ENCODE measurements at places on chromosomes 5 and 9.

DNA sequence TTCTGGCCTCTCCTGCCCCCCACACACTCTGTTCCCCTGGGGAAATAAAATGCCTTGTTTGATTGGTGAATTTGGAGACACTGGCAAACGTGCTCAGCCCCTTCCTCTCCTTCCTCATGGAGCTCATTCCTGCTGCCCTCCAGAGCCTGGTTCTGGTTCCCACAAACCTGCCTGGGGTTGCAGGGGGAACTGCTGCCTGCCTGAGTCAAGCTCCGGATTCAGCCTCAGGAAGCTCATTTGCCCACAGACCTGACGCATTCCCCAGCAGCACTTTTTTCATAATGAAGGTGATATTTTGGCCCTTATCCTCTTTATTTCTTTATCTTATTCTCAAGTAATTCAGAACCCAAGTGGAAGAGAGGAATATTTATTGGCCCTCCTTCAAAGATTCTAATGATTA lies 140.5 kb downstream of the TTLL11 start:
- DNase-seq, result no peak

DNA sequence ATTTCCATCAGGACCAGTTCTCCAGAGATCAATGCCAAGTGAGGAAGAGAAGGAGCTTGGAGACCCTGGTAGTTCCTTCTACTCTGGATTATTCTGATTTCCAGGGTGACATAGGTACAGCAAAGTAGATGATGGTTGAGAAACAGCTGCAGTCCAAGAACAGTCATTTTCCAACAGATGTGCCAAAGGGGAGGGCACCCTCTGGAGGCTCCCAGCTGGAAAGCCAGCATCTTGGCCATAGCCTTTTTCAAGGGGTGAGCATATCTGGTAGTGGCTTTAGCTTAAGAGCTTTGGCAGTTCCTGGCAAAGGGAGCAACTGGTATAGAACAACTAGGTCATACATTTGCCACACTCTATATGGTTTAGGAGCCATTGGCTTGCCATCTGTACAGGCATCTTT lies 492.7 kb downstream of the RASEF start:
- no peak for DNase-seq

DNA sequence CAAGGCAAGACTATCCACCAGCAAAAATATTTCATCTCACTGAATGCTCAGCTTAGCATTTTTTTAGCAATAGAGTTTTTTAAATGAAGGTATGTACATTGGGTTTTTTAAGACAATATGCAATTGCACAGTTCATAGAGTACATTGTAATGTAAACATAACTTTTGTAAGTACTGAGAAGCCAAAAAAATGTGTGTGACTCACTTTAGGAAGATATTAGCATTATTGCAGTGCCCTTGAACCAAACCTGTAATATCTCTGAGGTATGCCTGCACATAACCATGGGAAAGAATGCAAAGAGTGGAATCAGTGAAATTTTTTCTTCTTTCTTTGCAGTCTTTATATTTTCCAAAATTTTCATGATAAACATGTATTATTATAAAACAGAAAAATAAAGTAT lies 1533.3 kb upstream of the WWC1 start:
- no peak for DNase-seq

DNA sequence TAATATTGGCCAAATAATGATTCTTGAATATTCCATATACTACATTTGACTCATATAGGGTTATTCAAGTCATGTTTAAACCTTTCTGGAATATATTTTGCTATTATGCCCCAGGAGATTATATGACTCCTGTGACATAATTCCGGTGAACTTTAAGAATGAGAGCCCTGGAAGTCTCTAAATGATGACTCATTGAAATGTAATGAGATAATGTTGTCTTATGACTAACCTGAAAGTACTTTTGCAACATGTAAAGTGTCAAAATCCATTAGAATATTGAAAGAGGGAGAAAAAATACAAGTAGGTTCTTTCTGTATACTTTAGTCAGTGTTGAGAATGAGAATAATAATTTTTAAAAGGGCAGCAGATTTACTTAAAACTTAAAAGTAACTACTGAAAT lies 830.4 kb downstream of the MAT2B start:
- DNase-seq, result no peak

DNA sequence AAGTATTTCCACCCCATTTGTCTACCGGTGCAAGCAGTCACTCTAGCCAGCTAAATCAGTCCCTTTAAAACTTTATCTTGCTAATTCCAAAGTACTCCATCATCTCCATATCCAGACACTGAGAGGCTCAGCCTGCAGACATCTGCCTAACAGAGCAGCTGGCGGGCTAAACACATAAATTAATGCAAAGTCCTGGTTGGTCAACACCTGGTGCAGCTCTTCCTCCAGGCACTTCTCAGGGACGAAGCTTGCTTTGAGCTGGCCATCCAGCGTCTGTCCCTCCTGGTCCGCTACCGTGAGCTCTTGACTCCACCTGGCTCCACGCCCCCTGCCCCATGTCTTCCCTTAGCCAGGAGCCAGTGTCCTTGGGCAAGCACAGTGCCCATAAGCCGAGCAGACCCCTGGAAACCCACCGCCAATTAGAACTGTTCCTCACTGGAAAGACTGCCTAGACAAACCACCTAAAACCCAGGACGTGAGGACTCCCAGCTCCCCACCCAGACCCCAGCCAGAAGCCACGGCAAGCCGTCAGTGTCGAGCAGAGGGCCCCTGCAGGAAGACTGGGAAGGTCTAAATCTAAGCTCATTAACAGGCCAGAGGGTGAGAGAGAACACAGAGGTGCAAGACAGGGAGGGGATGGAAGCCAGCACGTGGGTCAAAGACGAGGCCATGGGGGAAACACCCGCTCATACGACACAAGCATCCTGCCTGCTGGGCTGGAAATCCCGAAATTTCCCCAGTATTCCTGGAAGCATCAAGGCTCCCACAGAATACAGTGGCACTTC lies 120.0 kb downstream of the COL23A1 start:
- DNase-seq, result no peak

DNA sequence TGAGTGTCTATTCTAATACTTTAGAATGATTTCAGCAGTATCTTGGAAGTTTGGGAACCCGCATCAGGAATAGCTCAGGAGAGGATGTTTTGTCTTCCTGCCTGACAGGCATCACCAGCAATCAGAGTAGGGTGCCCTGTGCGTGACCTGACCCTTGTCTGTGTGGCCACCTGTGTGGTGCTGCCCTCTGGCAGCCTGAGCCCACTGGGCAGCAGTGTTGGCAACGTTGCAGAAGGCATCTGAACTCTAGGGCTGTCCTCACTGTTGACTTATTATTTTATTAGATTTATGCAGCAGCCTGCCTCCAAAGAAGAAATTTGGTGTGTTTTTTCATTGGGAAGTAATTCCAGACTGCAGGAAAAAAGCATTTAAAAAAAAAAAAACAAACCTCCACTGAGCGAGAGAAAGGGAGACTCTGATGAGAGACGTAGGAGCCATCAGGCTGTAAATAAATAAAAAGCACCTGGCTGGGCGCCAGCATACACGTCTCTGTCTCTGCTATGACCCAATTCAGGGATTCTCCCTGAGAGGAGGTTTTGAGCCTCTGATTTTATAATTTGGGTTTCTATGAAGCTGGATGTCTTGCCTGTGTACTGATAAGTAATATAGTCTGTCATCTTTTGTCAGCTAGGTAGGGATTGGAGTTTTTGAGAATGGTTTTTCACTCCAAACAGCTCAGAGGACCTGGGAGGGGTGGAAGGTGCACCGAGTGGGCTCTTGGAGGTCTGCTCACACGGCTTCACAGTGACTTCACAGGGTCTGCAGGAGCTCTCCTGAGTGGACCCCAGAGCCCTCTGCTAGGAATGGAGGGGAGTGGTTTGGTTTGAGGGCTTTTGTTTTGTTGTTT lies 49.0 kb downstream of the FAM78A start:
- DNase-seq, result no peak

Data from activated T-helper 9 cell treated with anti-CD3 and anti-CD28 coated beads, Interleukin-2, amount 50 U/mL, for 16 hours (primary cell).